ENCODE measurements at places on chromosomes 3 and 15.

- DNase-seq: no peak
Observed at GRCh38 chr3:111923095-111923771, 55.6 kb upstream of the ABHD10 start.

- DNase-seq: no peak
Observed at GRCh38 chr3:184230603-184231528, 1.5 kb downstream of the VWA5B2 start.

DNA sequence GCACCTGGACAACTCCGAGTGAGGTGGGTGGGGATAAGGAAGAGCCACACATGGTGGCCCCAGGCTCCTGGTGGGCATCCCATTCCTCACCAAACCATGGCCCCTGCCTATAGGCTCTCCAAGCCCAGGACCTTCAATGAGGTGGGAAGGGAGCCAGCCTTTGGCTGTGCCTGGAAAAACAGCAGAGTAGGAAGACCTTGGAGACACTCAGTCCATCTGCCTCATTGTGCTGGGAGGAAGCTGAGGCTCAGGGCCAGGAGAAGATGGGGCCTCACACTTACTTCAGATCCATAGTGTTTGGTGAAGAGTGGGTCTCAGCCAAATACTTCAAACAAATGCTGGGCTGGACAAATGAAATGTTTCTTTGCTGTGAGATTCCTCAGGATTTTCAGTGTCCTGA, 47.4 kb upstream of the APEH start:
- DNase-seq: no peak

GRCh38 chr15:31248263-31248662, 78.4 kb upstream of the KLF13 start:
- no peak for DNase-seq

DNA sequence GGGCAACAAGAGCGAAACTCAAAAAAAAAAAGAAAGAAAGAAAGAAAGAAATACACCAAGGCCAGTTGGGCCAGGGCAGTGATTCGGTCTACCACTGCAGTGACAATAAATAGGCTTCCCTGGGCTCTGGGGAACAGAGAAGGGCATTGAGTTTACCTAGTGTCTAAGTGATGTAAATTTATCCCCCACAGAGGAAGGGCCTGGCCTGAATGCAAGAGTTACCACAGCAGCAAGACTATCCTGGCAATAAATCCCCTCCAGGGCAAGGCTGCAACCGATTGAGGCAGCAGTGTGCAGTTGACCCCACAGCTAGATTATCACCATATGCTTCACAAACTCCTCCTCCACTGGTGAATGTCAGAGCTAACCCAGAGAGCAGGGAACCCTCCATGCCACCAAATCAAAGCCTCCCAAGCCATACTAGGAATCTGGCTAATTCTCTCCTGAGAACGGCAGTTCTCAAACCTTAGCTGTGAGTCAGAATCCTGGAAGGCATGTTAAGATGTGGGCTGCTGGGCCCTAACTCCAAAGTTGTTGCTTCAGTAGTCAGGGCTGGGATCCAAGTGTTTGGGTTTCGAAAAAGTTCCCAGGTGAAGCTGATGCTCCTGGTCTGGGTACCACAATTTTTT, 64.3 kb upstream of the GATM start:
- DNase-seq: no peak

GRCh38 chr3:187020376-187020775, 90.0 kb downstream of the ST6GAL1 start:
- DNase-seq: no peak
